ENCODE measurements at places on chromosomes 1 and 21. TPM values are rescaled to one million over a fixed set of nuclear protein-coding genes. Genes with fewer than 3 reads are reported as not detected.

The CA6 gene
- not detected for polyA plus RNA-seq

The NBPF4 gene
- not detected for polyA plus RNA-seq

The SVBP gene
- 28.1 TPM for polyA plus RNA-seq

The KRTAP7-1 gene
- not detected for polyA plus RNA-seq

The CFHR1 gene
- not detected for polyA plus RNA-seq

The TSPAN2 gene
- polyA plus RNA-seq: 5.0 TPM

The ETS2 gene
- 129 TPM for polyA plus RNA-seq

The LAD1 gene
- polyA plus RNA-seq: 131 TPM

The CFAP45 gene
- not detected for polyA plus RNA-seq

The CLEC20A gene
- 0.10 TPM for polyA plus RNA-seq

Measured in small intestine (tissue), 16 donors.